ENCODE measurements at places on chromosomes 6 and 20.

DNA sequence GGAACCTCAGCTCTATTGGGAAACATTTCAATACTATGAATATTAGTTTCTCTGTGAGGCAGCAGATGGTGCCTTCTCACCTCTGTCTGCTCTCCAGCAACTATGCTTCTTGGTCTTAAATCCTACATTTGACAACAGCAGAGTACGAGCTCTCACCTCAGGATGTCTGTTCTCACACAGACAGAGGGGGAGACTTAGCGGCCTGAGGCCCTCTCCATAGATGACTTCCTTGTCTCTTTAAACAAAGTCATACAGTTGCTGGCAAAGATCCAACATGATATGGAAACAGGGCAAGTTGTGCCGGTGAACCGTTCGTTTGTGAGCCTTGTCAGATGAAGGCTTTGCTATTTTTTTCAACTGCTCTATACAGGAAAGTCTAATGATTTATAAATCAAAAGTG is 43.7 kb upstream of the GABRR1 start:
- DNase-seq, result no peak

DNA sequence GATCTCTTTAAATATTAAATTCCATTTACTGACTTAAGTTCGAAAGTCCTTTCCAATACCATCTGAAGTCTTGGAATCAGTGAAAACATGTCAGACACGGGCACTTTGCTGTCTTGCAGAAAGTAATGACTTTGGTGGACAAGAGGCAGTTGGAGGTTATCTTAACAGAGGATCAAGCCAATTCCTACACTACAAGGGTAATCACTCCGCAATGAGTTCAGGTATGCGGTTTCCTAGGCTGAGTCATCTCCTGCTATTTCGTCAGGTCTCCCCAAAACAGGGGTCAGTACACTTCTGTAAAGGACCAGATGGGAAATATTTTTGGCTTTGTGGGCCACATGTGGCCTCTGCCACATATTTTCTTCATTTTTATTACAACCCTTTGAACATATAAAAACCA is 656.6 kb downstream of the KIF16B start:
- DNase-seq, result no peak

DNA sequence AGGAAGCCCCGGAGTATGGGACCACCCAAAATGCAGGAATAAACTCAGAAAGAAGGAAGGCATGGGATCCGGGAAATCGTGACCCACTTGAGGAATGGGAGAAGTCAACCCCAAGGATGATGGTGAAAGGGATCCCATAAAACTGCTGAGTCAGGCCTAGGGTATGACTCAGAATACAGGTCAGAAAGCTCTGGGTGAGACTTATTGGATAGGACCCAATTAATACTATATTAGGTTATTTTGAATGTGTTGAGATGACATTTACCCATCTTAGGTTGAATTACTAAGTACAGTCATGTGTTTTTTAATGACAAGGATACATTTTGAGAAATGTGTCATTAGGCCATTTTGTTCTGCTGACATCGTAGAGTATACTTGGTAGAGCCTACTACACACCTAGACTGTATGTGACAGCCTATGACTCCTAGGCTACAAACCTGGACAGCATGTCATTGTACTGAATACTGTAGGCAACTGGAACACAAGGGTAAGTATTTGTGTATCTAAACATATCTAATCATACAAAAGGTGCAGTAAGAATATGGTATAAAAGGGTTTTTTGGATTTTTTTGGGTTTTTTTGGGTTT is 17.1 kb upstream of the HIVEP1 start:
- no peak for DNase-seq

GRCh38 chr20:31593221-31594001 is 11.7 kb upstream of the ID1 start:
- DNase-seq, result peak; percentile 80

DNA sequence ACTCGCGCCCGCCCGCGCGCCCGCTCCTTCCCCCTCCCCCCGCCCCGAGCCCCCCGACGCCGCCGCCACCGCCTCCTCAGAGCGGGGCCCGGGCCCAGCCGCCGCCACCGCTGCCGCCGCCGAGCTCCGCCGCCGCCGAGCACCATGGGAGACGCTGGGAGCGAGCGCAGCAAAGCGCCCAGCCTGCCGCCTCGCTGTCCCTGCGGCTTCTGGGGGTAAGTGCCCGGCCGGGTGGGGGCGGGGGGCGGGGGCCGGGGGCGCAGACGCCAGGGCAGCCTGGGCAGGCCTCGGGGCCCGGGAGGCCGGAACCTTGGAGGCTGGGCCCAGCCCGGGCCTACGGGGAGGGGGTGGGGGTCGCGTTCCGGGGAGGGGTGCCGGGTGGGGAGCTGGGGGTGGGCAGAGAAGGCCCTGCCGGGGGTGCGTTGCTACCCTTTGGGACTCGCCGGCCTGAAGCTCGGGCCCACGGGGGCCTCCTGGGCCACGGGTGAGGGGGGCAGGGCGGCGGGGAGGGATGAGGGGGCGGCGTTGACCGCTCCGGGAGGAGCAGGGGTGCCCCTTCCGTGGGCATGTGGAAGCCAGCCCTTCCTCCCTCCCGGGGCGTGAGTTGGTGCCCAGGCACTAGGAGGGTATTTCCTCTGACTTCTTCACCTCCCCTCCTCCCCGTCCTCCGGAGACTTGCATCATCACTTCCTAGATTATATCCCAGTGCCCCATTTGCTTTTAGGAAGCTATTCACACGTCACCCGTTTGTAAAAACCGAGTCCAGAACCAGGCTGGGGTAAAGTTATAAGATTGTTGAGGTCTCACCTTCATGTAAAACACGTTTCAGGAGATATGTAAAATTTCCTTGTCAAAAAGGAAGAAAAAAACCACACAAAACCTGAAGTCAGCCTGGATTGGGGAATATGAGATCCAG is 533 bp downstream of the ZFAND3 start:
- peak; percentile 74 for DNase-seq

DNA sequence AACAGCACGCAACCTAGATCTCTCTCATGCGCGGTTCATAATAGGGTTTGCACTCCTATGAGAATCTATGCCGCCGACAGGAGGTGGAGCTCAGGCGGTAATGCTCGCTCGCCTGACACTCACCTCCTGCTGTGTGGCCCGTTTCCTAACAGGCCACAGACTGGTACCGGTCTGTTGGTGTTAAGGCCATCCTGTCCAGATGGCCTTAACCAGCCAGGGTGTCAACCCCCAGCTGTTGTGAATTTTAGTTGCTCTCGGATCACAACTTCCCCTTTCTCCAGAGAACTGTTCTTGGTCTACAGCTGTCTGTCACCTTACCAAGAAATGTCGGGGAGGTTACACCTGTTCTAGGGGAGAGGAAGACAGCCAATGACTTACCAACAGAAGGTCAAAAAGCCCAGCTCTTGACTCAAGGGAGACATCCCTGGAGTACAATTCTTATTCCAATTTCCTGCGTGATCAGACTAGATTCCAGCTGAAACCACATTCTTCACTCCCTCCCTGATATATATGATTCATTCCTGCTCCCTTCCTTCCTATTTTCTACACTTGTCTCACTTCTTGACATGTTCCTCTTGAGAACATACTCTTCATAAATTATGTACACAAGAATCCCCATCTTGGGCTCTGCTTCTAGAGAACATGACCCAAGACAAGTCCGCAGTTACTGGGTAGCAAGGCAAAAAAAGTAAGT is 23.1 kb upstream of the DNAAF9 start:
- DNase-seq, result no peak

- DNase-seq, result no peak
Measured at GRCh38 chr6:165163519-165163918, 145.9 kb downstream of the C6orf118 start.

- peak; percentile 73 for DNase-seq
Measured at GRCh38 chr6:31007694-31008093, 2.6 kb upstream of the MUC22 start.

DNA sequence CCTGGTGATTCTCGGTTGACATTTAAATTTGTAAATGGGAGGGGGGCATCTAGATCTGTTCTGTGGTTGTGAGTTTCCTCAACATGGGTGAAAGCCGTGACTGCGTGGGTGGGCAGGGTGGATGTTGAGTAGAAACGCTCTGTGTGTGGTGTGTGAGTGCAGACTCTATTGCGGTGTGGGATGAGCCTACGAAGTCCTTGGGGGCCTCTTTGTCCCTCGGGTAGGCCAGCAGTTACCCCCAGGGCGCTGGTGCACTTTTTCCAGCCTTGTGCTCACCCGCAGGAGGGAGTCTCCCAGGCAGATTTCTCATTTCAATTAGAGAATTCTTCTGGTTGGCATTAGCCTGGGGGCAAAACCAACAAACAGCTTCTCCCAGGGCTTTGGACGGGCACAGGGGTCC is 10.6 kb downstream of the TOX2 start:
- DNase-seq, result no peak

GRCh38 chr6:34924831-34925625 is 36.0 kb downstream of the ANKS1A start:
- DNase-seq, result no peak

DNA sequence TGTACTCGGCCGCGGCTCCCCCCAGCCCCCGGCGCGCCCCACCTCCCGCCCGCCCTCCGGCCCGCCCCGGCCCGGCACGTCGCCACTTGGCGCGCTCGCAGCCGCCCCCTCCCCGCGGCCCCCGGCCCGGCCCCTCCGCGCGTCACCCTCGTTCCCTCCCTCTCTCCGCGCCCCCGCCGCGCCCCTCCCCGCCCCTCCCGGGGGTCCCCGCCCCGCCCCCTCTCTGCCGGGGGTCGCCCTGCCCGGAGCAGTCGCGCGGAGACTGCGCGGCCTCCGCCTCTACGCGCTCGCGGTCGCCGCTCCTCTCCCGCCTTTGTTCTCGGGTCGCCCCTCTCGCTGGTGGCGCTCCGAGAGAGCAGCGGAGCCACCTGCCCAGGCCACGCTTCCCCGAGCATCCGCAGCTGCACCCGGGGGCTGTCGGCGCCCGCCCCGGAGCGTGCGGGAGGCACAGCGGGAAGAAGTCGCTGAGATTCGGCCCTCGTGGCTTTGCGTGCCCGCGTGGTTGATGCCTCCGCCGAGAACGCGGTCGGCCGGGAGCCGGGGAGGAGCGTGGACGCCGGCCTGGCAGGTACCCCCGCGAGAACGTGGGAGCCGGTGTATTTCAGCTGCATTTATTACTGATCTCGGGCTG is at the start of gene PHF10:
PHF10 (minus strand) TSS at position 7 of the 631 bp plus-strand sequence. CDS start 569 bp downstream, outside the sequence.
- peak; percentile 47 for DNase-seq

- DNase-seq, result no peak
Measured at GRCh38 chr6:43609402-43609801, 19.7 kb downstream of the GTPBP2 start.

GRCh38 chr6:153931431-153931830 is 107.6 kb upstream of the OPRM1 start:
- no peak for DNase-seq

GRCh38 chr6:49541210-49541724 is 9.2 kb upstream of the C6orf141 start:
- DNase-seq, result peak; percentile 89

DNA sequence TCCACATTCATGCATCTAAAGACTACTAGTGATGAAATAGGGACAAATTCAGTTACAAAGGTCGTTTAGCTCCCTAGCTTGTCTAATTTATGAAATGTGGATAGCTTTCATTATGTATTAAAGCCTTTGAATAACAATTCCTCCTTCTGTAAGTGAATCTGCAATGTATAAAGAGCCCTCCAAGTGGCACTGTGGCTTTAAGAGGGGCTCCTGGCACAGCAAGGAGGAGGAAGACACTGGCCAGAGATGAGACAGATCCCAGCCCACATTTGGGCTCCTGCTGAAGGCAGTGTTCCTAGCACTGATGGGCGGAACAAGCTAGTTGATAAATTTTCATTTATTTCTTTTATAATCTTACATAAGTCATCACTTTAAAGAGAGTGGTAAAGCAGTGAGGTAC is 17.6 kb upstream of the FUCA2 start:
- no peak for DNase-seq

- no peak for DNase-seq
Measured at GRCh38 chr20:20338133-20338730, 29.7 kb upstream of the INSM1 start.

DNA sequence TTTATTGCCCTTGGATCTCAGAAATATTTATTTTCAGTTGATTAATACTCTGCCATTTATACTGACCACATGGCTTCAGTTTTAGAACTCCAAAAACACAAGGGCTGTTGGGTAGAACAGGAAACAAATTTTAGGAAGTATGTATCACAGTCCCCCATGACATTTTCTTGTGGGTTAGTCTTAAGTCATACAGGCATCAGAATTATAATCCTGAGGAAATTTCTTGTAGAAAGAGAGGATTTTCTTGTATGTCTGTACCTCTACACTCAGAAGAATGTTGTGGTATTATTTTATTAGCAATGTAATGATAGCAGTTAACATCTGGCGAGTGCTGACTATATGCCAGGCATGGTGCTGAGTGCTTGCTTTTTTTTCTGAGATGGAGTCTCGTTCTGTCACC is 302.9 kb downstream of the CLIC5 start:
- no peak for DNase-seq

- DNase-seq, result no peak
Measured at GRCh38 chr20:33875534-33876026, 64.4 kb downstream of the CHMP4B start.

GRCh38 chr6:129592516-129593232 is 117.3 kb downstream of the ARHGAP18 start:
- DNase-seq, result peak; percentile 31

GRCh38 chr6:164897523-164898235 is 411.7 kb downstream of the C6orf118 start:
- no peak for DNase-seq

DNA sequence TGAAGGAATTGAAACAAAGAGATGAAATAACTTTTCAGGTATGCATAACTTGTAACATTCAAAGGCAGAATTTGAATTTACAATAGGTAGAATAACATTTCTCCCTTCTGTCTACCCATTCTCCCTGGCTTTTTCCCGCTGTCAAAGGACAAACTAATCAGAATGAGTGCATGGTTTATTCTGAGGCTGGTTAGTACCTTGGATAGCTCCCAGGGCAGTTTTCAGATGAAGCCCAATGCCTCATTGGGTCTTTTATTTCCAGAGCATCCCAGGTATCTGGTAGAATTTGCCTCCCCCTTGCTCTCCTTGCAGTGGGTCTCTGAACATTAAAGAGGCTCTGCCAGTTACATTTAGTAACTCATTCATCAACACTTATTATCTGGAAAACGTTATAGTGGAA is 665.5 kb downstream of the BCKDHB start:
- DNase-seq, result peak; percentile 57

GRCh38 chr6:136326038-136326553 is 36.5 kb upstream of the BCLAF1 start:
- peak; percentile 19 for DNase-seq

DNA sequence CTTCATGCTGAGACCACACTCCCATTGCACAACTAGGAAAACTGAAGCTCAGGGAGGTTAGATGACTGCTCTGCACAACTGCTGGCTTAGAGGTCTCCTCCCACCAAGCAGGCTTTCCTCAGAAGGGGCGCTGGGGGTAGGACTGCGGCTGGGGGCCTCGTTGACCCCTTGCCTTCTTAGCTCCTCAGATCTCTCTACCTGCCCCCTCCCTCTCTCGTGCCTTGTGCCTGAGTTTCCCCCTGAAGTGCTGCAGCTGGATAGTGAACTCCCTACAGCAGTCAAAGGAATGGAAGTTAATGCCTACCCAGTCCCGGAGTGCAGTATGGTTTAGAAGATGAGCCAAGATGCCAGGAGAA is 149.8 kb downstream of the GRM4 start:
- no peak for DNase-seq

GRCh38 chr20:41733151-41733550 is 115.0 kb upstream of the CHD6 start:
- no peak for DNase-seq

GRCh38 chr6:43402820-43403219 is 24.5 kb upstream of the ABCC10 start:
- DNase-seq, result no peak

- no peak for DNase-seq
Measured at GRCh38 chr20:53925651-53926401, 144.6 kb downstream of the BCAS1 start.
